SW480 (cell line): ENCODE measurements at places on chromosomes 2 and 18.

DNA sequence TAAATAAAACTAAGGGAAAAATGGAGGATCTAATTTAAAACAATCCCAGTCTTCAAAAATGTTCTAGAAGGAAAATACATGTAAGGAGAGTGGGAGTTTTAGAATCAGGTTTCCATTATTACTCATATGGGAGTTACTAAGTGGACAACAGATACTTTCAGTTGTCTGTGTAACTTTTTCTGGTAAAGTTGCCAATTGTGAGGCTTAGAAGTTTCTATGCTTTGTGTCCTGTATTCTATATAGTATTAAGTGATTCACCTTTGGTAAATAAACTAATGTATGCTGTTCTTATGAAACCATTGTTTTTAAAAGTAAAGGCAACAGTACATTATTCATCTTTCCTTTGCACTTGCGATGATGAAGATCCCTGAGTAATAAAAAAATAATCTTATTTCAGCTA, 274.9 kb downstream of the NR4A2 start:
- no peak for DNase-seq

DNA sequence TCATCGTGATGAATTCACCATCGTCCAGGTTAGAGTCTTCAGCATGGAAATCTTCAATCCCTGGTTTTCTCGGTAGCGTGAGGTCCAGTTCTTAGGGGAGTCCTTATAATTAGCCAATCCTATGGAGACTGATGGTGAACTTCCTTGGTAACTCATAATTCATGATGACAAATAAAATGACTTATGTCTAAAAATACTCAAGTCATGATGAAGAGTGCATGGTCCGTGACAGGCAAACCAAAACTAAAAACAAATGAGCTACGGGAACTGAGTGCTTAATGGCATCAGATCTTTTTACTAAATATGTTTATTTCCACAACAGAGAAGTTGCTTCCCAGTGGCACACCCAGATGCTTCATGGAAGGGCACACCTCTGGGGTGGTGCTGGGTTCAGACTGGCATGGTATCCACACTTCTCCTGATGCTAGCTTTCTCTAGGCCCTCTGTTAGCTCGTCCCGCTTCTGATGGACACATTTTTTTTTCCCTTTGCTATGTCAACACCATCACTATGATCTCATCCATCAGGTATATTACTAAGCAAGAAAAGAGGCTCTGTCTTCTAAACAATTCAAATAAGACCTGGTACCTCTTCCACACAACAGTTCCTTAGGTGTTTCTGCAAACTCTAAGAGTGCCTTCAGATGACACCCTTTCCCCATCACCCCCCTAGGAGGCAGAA, 92.8 kb upstream of the NEDD4L start:
- no peak for DNase-seq

- DNase-seq: no peak
Observed at GRCh38 chr2:196516564-196516963, 123.0 kb upstream of the CCDC150 start.

DNA sequence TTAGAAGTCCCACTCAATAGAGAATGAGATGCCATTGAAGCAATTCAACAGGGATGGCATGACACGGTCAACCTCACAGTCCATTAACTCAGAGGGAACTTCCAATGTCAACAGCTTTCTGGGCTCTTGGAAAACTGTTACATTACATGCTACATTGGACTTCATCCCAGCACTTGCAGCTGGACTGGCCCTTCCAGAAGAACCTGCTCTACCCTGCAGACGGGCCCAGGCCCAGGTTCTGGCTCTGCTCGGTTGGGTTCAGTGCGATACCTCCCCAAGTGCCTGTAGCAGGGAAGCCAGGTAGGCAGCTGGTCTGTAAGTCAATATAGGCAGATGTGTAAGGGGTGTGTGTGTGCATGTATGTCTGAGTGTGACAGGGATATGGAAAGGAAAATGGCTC, 12.9 kb downstream of the LAMA1 start:
- no peak for DNase-seq

DNA sequence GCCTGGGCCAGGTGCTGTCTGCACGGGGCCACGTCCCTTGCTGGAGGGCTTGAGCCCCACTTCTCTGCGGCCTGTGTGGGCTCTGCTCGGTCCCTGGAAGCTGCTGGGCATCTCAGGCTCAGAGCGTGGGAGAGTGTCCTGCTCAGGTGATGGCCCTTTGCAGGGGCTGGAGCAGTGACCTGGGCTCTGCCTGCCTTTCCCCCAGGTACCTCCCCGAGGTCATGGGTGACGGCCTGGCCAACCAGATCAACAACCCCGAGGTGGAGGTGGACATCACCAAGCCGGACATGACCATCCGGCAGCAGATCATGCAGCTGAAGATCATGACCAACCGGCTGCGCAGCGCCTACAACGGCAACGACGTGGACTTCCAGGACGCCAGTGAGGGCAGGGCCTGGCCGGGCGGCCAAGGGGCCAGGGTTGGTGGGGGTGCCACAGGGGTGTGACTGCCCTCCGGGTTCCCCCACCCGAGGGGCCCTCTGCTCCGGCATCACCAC, 29.9 kb downstream of the GPC1 start:
- DNase-seq: no peak
